Activated CD8-positive, alpha-beta memory T cell treated with anti-CD3 and anti-CD28 coated beads for 4 hours (primary cell): ENCODE measurements at places on chromosomes 6 and 20.

GRCh38 chr6:111888928-111889695 lies 15.9 kb upstream of the FYN start:
- DNase-seq: no peak

DNA sequence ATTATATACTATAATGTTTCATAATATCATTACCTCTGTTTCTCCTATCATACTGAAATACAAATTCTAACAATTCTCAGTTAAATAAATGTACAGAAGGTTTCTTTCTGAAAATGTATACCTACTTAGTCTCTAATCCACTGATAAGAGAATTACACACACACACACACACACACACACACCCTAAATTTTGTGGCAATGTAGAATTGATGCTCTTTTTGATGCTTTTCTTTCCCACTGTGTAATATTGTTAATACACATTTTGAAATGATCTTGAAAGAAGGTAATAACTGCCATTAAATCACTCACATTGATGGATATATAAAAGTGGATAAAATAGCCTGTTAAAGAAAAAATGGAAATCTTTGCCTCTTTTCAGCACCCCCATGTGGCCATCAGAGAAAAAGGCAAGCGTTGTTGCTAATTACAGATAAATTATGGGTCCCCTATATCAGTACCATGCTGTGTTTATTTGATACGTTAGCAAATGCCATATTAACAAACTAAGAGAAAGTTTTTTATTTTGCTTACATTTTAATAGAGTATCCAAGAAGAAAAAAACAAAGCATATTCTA lies 76.6 kb upstream of the VGLL2 start:
- DNase-seq: no peak

DNA sequence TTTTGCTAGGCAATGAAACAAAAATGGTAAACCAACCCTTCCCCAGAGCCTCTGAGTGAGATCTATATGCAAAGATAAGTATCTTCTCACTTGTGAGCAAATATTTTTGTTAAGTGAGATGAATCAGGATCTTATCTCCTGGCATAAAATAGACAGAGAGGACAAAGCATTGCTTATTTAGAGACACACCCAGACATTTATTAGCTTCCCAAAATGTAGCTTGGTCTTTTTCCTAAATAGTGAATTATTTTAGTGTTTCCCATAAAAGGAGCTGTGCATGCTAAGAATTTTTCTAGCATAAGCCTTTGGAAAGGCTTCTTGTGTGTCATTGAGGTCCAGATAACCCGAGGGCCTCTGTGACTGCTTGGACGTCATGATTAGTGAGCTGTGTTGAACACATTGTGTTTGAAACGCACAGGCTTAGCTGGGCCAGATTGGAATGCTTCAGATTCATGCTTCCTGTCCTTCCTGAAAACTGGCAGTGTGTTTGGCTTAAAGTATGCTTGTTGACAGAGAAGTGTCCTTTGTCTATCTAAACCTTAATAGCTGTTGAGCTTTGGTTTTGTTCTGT lies 16.5 kb downstream of the MTHFD1L start:
- DNase-seq: no peak

DNA sequence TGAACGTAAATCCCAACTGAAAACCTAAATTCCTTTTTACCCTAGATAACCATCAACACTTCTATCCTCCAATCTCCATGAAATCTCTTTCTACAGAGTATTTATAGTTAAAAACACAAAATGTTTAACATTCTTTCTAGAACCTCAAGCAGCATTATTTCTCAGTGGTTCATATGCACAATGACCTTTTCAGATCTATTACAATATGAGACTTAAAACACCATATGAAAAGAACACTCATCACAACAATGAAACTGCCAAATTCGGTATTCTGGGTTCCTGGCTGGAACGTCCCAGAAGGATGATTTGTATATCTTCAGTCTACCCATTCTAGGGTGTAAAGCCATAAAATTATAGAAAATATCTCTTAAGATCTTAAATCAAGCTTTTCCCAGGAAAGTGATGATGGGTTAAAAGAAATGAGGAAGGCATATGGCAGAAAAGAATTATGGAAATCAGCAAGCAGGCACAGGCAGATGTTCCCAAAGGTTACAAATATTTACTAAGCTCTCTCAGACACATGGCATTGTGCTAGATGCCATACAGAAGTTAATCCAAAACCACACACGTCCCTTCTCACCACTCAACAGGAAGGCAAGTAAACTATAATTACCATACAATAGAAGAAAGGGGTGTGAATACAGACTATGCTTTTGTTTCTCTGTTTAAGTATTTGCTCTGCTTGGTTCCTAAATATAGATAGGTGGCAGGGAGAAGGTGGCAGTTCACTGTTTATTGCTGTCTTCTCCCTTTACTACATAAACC lies 118.0 kb downstream of the CHD6 start:
- no peak for DNase-seq

DNA sequence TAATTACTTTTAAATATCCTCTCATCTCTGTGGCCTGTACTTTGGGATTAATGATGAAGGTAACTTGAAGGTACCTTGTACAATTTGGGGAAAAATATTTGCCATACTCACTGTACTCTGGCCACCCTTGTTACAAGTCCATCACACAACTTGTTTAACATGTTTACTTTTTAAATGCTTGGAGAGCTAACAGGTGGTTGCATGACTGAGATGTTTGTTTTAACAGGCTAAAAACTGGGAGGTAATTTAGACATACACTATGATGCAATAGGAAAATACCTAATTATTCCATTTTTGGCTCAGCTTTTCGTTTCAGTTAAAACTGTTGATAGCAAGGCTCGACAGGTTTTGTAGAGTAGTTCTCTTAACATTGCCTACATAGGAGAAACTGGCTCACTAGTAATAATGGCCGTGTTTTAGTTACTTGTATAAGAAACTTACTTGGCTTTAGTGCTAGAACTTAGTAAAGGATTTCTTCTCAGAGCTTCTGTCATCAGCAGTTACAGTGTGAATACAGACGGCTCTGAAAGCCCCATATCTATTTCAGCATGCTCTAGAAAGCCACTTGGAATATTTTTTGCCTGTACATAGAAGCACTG lies 489.8 kb upstream of the SOX4 start:
- no peak for DNase-seq

GRCh38 chr20:6008254-6008653 lies 45.6 kb downstream of the LRRN4 start:
- DNase-seq: no peak

GRCh38 chr20:42270539-42270938 lies 652.4 kb upstream of the CHD6 start:
- no peak for DNase-seq

- no peak for DNase-seq
Measured at GRCh38 chr20:8144282-8145245, 12.5 kb downstream of the PLCB1 start.

GRCh38 chr20:8526610-8527009 lies 394.5 kb downstream of the PLCB1 start:
- no peak for DNase-seq

DNA sequence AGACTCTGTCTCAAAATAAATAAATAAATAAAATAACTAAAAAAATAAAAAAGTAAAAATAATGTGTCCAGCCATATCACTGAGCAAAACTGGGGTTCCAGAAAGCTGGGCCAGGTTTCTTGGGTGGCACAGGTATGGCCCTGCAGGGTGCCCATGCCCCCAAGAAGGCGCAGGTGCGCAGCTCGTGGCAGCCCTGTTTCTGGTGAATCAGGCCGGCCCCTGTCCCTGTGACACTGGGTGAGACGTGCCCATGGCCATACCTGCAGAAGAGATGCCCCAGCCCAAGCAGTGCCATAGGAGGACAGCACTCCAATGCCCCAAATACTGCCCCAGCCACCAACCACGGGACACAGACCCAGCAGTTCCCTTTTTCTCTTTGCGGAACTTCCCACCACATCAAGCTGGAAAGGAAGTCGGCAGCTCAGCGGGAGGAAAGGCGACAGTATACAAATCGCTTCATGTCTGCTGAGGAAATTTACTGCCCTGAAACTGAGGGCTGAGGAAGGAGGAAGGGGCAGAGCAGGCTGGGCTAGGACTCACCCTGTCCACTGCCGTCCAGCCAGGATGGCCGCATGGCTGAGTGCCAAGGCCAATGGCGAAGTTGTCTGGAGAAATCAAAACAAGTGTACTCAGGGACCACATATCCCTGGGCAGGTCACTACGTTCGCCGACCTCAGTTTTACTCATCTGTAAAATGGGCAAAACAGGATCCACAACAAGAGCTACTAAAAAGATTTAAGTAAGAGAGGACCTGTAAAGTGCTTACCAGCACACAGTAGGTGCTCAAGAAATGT lies 55.4 kb downstream of the PREX1 start:
- no peak for DNase-seq

GRCh38 chr6:55319961-55320695 lies 7.1 kb upstream of the GFRAL start:
- DNase-seq: no peak

DNA sequence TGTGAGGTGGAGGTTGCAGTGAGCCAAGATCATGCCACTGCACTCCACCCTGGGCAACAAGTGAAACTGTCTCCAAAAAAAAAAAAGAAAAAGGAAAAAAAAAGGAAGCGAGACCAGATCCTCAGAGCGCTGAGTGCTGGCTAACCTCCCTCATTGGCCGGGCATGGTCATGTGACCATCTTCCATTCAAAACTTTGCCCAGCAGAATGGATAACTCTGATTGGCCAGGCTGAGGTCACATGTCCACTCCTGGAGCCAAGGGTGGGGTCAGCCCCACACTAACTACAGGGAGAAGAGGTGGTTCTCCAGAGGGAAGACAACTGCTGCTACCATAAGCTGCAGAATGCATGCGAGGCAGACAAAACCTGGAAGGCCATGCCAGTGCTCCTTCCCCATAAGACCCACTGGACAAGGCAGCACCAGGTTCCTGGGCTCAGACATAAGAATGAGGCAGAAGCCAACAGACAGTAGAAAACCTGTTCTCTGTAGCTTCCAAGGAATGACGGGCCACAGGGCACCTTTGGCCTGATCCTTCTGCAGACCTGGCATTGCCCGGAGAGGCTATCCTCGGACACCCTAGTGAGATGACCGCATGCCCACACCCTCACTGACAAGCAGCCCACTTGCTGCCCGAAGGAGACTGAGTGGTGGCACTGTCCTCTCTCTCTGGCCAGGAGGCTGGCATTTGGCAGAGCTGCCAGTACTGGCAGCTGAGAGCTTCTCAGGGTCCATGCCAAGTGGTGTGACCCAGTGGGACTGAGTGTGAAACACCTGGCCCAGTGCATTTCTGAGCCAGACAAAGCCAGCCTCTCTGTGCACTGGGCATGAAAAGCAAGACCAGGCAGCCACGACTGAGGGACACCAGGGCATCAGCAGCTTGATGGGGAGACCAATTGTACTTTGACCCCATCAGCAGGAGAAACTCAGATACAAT lies 311.9 kb upstream of the SULF2 start:
- DNase-seq: no peak

GRCh38 chr20:3115190-3116107 lies 30.9 kb upstream of the AVP start:
- DNase-seq: no peak

DNA sequence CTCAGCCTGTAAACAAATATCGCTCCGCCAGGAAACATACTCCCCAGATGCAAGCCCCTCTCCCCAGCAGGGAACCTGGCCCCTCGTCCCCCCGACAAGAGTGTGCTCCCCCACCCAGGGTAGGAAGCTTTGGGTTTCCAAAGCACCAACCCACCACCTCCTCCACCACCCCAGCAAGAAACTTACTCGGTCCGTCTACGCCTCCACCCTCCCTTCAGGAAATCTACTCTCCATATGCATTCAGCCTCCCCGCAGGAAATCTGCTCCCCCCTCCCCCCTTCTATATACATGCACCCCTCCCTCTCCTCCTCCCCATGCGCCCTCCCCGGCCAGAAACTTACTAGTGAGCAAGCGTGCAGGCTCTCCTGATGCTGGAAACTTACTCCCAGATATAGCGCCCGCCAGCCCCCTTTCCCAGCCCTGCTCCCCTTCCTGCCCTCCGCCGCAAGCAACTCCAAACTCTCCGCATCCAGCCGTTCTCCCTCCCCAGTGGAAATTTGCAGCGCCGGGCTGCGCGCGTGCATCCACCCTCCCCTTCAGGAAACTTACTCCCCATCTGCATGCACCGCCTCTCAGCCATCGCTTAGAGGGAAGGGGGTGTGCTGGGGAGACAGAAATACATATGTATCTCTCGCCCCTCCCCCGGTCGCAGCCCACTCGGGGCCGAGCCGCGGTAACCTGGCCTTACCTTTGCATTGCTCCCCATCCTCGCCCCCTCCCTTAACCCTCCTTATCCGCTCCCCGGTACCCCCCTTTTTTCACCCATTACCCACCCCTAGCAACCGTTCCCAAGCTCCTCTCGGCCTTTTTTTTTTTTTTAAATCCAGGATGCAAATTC lies at the start of gene TRERF1:
Gene TRERF1, minus strand, starts transcription at position 594 of the 838 bp plus-strand sequence. CDS start 182,336 bp downstream, outside the sequence.
- DNase-seq: no peak

GRCh38 chr20:62766071-62766450 lies 30.2 kb upstream of the MRGBP start:
- no peak for DNase-seq

GRCh38 chr6:149236589-149236988 lies 80.9 kb upstream of the TAB2 start:
- DNase-seq: no peak

DNA sequence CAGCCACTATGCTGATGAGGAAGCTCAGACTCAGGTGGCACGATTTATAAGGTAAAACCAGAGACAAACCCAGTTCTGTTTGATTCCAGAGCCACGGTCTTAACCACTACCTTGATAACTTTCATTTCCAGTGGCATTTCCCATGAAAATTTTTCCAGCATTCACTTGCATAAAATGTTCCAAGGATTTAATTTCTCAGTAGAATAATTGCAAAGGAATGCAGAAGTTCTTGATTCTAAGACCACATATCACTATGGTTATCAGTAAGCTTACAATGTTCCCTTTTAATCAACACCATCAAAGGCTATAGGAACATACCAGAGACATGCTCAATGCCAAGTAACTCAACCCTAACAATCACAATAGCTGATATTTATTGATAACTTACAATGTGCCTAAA lies 306.0 kb upstream of the HS3ST5 start:
- DNase-seq: no peak

GRCh38 chr20:60837173-60837770 lies 414.8 kb upstream of the CDH4 start:
- DNase-seq: no peak

DNA sequence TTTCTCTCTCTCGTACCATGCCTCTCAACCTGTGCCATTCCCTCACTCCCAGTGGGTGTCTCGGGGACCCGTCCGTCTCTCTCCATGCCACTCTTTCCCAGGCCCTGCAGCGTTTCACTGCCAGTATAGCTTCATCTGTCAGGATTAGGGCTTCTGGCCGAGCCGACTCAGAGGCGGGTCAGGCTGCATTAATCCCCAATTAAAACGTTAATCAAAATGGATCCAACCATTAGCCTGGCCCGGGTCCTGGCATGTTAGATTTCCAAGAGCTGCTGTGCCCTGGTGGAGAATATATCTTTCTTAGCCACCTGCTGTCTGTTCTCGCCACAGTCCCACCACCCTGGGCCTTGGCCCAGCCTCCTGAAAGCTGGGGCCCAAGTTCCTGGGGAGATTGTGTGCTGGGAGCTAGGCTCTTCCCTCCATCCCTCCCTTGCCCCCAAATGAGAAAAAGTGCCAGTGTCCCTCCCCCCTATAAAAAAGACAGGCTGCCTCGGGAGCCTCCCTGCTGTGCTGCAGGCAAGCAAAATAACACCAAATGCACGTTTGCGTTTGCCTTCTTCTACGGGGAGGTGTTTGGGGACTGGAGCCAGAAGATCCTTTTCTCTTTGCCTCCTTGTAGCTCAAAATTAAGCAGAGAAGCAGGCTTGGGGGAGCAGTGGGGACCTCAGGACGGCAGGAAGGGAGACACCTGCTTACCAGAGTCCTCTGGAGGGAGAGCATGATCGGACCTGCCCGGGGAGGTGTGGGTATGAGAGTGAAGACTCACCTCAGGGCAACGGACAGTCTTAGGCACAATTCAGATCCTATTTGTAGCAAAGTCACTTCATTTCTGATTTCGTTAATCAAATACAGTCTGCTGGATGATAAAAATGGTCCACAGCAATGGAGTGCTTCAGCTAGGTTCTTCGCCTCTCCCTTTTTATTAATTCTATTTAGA lies 3.0 kb downstream of the KCNG1 start:
- no peak for DNase-seq
